NCI-H345 (cell line): ENCODE measurements at places on chromosomes 13 and 19.

DNA sequence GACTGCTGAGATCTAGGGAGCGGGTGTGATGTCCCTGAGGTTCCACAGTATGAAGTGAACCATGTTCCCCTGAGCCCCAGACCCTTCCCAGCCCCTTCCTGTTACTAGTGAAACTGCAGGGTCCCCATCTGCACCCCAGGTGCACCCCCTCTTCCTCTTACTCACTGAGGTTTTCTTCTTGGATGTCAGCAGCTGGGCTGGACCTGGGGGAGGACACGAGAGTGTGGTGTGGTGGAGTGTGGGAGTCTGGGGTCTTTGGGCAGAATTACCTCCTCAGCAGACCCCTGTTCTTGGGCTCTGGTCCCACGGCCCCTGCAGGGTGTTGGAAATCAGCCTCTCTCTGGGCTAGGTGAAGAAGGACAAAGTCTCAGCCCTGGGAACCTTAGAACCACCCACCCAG, 3.3 kb upstream of the LILRA6 start:
- no peak for DNase-seq

DNA sequence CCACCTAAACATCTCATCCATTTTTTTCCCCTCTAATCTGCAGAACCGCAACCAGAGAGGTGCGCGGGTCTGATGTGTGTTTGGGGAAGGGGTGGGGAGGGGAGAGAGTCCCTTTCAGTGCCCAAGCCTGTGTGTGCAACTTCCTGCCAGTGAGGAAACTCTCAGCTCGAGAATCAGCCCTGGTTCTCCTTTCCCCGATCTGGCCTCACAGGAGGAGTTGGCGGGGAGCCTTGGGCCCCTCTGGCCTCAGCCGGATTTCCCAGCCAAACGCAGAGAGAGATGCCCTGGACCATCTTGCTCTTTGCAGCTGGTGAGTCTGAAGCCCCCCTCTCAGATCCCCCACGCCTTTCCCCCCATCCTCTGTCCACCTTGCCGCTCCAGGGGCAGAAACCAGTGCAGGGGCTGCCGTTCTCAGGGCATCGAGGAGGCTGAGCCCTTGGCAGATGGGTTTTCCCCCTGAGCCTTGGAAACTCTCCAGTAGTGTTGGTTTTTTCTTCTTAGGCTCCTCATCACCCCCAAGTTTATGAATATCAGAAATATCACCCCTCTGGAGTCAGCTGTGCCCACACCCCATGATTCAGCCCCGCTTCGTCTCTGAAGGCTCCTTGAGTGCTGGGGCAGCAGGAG, at the start of gene C19orf38:
TSS of gene C19orf38 (plus strand) at position 186 of the 627 bp plus-strand sequence. CDS start at position 280, 94 bp downstream.
- DNase-seq = no peak

DNA sequence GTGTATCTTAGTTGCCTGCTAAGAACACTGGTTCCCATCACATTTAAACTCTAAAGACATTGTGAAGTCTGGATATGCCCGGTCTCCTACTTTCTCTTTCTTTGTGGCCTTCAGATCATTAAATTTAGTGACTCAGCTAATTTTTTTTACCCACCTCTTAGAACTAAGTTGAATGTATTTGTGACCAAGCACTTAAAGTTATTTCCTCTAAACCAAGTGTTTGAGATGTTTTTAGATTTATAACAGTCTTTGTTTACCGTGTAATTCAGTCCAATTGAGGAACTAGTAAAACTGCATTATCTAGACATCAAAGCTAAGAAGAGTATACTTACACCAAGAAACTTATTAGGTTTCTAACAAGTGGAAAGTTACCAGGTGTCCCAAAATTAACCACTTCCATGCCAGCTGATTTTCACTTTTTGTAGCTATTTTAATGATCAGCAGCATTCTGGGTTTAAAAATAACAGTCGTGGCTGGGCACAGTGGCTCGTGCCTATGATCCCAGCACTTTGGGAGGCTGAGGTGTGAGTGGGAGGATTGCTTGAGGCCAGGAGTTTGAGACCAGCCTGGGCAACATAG, 53.1 kb downstream of the ARHGAP35 start:
- DNase-seq = no peak

DNA sequence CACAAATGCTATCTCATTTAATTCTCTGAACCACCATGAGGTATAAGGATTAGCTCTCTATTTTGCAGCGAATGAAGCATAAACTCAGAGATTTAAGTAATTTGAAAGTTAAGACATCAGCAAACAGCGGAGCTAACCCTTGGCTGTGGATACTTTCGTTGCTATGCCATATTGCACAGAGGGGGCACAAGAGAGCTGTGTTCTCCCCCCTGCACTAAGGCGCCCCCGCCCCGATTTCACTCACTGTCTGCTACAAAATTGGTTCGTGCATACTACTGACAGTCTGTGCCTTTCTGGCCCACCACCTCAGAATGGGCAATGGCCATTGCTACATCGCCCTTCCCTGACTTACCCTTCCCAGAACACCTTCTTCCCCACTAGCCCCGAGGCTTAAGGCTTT, 105.7 kb upstream of the OBI1 start:
- DNase-seq = no peak

GRCh38 chr13:26861941-26862340, 101.4 kb upstream of the GPR12 start:
- DNase-seq = no peak
